ENCODE measurements at places on chromosomes 13 and 19. TPM values are rescaled to one million over a fixed set of nuclear protein-coding genes. Genes with fewer than 3 reads are reported as not detected.

GRCh38 chr13:43758834-43759233 lies 27.9 kb downstream of the ENOX1 start:
- DNase-seq = no peak

DNA sequence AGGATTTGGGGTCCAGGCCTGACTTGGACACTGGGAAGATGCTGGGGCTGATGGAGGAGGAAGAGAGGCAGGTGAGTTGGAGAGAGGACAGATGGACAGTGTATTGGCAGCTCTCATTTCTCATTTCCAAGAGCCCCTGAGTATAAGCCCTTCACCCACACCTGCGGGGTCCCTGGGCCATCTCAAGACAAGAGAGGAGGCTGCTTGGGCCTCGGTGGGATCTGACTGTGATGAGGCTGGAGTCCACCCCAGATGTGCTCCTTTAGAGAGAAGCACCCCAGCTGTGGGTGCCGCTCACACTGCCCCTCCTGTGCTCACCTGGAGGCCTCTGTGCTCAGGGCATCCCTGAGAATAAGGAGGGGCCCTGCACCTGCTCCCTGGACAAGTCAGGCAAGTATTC lies 3.7 kb downstream of the LILRA2 start:
- DNase-seq = no peak

DNA sequence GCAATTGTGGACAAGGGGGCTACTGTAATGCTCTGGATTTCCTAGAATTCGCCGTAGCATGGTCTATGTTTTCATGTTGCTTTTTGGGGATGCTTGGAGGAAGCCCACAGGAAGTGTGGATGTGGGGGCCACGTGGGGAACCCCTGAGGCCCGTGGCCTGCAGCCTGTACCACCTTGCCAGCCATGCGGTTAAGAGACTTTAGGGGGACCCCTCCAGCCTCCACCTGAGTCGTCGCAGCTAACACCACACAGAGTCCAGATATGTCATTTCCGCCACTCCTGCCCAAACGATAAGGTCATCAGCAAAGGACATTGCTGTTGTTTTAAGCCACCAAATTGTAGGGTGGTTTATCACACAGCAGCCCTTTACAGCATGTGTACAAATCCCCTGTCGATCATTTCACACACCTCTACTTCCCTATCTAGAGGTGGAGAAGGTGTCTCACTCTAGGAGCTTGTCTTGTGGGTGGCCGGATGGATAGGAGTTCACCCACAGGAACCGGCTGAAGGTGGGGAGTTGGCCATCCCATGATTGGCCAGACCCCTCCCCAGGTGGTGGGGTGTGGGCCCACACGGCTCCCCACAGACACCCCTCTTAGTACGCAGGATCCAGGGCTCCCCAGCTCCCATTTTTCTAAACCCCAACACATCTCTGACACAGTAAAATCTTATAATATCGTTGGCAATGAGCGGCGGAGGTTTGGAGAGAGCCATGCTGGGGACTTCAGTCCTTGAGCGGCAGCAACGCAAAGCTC lies 226.7 kb downstream of the TEX29 start:
- DNase-seq = no peak

- DNase-seq = peak; percentile 26
These were observed 4.7 kb upstream of the SIGLECL1 start for GRCh38 chr19:51246164-51246552.

The F10 gene
- 1.1 TPM for total RNA-seq

Data from LHCN-M2 (cell line).